ENCODE measurements at places on chromosomes 2 and 18.

- DNase-seq, result no peak
These were observed 4.6 kb downstream of the SP140 start for GRCh38 chr2:230230087-230230486.

- DNase-seq, result no peak
These were observed 166.1 kb downstream of the ASXL3 start for GRCh38 chr18:33744032-33744697.

- no peak for DNase-seq
These were observed 34.3 kb downstream of the MAL start for GRCh38 chr2:95059656-95060370.

GRCh38 chr18:11882636-11883035, 25.5 kb downstream of the MPPE1 start:
- DNase-seq, result no peak

DNA sequence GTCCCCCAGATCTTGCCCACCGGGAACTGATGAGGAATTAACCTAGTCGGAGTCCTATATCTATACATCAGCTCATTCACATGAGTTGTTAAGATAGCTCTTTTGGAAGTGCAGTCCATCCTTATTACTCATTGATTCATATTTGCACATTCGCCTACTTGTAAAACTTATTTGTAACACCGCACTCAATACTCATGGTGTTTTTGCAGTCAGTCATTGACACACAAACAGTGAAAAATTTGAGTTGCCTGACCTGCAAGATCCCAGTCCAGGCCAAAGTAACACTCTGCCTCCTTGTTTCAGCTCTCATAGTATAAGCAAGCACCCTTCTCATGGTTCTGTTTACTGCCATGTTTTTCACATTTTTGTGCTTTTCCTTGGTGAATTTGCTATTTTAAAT, 180.6 kb downstream of the CTIF start:
- DNase-seq, result no peak

DNA sequence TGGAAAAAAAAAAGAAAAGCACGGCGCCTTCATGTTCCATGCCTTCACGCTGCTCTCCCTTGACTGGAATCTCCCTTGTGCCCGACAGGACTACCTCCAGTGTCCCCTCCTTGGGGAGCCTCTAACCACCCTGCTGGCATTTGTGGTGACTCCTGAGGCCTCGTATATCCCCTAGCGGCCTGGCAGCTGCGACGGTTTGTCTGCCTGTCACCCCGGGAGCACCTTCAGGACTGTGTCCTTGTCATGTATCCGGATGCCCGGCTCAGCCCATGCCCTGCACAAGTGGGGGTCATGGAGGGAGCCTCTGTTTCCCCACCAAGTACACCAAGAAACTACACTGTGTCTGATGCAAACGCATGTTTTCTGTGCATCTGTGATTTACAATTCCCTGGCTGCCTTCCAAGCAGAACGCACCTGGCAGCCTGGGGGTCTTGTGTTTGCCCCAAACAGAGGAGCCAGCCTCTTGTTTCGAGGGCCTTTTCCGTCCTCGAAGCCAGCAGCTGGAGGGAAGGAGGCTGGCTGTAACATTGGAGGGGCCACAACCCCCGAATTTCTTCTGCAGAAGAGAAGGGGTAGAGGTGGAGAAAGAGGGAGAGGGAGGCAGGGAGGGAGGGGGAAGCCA, 18.9 kb downstream of the TWIST2 start:
- DNase-seq, result no peak

GRCh38 chr2:212173756-212174510, 364.7 kb downstream of the ERBB4 start:
- no peak for DNase-seq

DNA sequence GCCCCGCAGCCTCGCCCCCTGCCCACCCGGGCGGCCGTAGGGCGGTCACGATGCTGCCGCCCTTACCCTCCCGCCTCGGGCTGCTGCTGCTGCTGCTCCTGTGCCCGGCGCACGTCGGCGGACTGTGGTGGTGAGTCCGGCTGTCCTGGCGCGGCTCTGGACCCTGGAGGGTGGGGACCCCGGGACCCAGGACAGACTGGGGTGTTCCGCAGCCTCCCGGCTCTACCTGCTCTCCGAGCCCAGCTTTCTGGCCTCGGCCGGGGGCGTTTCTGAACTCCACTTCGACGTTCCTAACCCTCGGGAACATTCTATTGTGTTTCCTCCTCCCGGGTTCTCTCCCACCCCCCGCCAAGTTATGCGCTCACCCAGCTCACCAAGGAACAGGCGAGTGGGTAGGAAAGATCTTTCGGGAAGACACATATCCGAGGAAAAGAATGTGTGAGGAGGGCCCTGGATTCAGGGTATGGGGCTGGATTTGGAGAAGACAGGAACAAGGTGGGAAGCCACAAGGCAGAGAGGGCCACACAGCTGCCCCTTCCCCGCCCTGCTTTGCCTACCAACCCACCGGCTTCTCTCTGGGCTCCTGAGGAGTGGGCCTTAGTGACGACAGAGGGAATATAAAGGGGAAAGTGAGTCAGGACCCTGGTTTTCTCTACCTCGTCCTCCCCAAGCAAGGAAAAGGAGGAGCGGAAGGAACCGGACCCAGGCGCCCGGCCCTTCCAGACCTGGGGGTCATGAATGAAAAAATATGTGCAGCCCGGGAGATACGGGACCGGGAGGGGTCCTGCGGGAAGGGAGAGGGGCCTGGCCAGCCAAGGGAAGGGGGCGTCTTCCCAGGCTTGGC, 605 bp downstream of the WNT6 start:
- no peak for DNase-seq

DNA sequence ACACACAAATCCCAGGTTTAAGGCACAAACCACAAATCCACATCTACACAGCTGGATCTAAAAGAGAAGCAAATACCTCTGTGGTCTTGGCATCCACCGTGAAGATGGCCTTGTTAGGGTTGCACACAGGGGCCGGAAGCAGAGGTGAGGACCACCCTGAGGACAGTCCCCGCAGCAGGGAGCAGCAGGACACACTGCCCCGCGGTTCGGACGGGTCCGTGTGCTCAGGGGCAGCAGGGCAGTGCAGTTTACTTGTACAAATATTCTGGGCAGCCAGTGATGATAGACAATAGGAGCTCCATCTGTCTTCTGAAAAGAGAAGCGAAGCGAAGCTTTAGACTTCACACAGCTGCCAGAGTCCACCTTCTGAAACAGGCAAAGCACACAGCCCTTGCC, 8.8 kb downstream of the PASK start:
- no peak for DNase-seq

DNA sequence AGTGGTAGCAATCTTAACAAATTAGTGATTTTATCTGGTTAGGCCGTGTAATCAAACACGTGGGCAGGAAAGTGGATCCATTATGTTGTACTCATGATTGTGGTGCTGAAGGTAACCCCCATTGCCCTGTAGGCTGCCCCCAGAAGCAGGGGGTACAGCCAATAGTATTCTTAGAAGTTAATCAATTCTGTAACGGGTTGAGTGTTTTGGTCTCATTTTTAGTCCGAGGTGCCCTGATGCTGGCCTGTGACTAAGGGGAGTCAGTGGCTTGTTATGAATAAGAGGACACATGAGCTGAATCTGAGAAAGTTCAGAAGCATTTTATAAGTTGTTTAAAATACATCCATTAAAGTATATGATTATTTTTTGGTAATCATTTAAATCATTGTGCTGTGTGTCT, 8.6 kb downstream of the EPAS1 start:
- no peak for DNase-seq

GRCh38 chr2:133790711-133791110, 222.4 kb upstream of the NCKAP5 start:
- DNase-seq, result no peak

GRCh38 chr2:38199127-38199526, 123.2 kb upstream of the CYP1B1 start:
- no peak for DNase-seq

- DNase-seq, result no peak
These were observed 66.6 kb downstream of the DIS3L2 start for GRCh38 chr2:232028071-232028470.

- no peak for DNase-seq
These were observed 79.3 kb downstream of the TGFA start for GRCh38 chr2:70474256-70474848.

- no peak for DNase-seq
These were observed 584.0 kb downstream of the SATB2 start for GRCh38 chr2:198873503-198874471.

GRCh38 chr2:26196683-26197418, 24.0 kb downstream of the GAREM2 start:
- DNase-seq, result no peak

- no peak for DNase-seq
These were observed 16.7 kb downstream of the IL1R2 start for GRCh38 chr2:102008490-102008889.

DNA sequence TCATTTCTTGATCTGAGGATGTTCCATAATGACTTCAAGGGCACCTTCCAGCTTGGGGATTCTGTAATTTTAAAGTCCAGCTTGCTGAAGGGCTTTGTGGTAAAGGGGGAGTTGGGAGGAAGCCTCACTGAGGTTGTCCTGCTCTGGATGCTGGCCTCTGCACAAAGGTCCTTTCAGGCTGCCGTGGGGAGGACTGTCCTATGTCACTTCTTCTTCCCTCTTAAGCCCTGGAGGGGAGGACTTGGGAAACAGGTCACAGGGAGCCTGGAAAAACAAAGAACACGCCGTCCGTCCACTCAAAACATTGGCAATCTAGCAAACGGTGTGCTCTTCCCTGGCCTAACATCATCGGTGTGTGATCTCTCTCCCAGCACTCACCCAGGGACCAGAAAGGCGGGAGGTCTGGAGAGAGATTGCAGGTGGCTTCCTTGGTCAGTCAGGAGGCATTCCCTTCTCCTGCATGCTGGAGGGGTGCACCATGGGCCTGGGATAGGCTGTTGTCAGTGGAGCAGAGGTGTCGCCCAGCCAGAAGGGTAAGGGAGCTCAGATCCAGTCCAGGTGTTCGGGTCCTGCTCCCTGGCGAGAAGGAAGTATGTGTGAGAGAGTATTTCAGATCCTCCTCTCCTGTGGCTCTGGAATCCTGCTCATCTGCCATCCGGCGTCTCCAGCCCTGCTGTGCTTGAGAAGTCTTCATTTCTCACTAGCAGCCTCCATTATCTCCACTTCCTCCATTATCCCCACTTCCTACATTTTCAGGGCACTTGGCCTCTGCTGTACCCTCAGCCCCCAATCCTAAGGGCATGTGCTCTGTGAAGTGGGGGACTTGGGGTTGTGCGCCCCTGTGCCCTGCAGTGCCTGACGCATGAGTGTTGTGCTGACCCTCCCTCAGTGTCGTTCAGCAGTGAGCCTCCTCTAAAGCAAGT, 20.1 kb downstream of the ASAP2 start:
- DNase-seq, result no peak

DNA sequence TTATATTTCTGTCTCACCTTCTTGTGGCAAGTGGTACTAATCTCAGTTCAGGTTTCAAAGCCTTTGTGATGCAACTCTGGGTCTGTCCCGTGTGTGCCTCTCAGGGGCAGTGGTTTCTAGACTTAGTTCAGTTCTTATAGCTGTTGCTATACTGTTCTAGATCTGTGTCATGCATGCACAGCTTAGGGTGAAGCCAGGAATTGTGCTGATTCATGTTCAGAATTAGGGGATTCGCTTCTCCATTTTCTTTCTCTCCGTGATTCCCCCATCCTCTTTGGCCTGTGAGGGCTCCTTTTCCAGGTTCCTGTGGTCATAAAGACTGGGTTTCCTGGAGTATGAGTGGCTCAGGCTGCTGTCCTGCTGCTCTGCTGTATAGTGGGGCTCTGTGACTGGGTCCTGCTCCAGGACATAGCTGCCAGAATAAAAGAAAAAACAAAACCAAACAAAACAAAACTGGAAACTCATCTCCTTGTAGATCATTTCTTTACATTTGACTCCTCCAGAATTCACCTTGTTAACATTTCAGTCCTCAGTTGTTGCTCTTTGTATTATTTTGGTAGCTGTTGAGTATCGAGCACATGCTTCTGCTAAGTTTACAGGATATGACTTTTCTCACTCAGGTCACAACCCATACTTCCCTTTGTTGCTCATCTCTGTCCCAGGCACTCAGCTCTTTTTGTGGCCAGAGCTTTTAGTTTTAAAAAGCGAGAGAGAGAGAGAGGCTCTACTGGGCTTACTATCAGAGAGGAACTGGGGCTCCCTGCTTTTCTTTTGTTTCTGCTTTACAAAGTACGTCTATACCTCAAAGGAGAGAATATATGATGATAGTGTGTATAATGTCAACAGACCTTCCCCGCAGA, 34.2 kb downstream of the CERS6 start:
- no peak for DNase-seq

DNA sequence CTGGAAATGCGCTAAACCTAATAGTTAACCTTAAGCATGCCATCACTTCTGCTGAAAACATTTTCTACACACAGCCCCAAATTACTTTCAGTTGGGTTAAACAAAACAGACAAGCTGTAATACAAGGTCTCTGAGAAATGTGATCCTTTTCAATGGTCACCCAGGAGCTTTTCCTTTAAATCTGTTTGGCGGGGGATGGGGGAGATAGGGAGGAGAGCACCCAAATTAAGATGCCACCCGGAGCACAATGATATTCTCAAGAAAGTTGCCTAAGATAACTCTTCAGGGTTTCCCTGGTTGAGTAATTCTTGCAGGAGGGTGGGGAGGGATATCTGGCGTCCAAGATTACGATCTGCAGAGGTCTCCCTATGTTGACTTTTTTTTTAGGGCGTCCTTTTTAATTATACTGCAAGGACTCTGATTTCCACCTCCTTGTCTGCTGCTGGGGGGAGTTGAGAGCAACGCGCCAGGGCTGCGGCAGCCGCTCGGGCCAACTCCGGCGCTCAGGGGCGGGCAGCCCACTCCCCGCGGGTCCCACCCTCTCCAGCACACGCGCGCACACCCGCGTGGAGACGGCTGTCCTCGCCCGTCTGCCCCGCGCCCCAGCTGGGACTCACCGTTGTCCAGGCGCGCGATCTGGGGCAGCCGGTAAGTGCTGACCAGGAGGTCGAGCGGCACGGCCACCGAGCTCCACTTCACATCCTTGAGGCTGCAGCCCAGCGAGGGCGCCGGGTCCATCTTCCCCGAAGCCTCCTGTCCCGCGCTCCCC, 807 bp downstream of the GAREM1 start:
- peak; percentile 35 for DNase-seq

DNA sequence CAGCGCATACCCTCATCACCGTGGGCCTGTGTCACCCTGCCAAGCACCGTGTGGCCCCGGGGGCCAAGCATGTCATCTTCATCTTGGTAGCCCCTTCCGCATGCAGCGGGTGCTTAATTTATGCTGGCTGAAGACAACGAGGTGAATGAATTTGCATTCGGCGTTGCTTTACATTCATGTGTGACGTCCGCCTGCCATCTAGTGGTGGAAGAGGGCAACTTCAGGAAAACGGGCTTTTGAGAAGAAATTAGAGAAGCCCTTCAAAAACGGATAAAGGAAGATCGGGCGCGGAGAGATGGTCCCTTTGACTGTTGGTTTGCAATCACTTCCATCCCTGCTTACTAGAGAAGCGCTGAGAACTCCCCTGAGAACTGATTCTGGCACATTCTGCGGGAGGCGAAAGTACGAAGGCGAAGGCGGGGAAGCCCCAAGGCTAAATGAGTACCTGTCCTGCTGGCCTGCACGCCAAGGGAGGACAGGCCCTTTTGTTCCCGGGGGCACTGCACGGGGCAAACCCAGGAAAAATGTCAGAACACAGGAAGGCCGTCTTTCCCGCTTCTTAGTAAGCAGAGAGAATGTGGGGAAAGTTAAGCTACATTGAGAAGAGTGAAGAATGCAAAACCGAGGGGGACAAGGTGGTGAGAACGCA, 145.9 kb downstream of the ZNF516 start:
- peak; percentile 88 for DNase-seq

All from testis (tissue), 5 donors.